ENCODE measurements at places on chromosomes 6 and 20.
A peak's percentile ranks its signal among the peaks of the same experiment; 100 is the strongest.

DNA sequence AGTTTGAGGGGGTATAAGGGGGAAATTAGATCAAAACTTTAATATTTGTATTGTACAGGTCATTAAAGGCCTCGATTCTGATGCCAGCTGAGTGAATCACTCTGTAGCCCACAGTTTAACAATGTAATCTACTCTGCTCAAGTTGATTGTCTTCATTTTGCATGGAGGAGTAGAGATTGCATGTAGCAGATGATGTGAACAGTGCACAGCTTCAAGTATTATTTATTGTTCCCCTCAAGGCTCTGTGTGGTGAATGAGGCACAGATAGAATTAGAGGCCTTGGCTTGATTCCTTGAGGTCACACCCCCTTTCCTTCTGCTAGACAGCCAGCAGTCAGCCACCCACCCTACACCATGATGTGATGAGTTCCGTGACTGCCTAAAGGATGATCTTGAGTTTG lies 38.1 kb downstream of the TXLNB start:
- no peak for DNase-seq

- no peak for DNase-seq
These were observed 56.0 kb upstream of the SLC22A23 start for GRCh38 chr6:3512832-3513231.

- no peak for DNase-seq
These were observed 6.6 kb downstream of the PLN start for GRCh38 chr6:118554698-118555097.

DNA sequence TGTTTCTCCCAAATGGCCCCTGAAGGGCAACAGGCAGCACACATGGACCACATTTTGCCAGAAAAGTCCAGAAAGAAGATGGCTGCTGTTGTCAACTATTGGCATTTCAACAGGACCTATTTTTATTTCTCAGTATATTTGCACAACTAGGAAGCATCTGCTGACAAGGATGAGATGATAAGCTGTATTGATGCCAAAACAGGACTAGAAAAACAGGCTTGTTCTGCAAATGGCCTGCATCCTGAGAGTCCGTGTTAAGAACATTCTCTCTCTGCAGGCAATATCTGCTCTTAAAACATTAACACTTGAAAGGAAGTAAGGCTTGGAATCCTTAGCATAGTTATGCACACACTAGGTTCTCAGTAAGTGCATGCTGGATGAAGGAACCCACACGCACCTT lies 283.7 kb downstream of the ESR1 start:
- no peak for DNase-seq

- no peak for DNase-seq
These were observed 119.8 kb downstream of the ANKS1A start for GRCh38 chr6:35008858-35009257.

DNA sequence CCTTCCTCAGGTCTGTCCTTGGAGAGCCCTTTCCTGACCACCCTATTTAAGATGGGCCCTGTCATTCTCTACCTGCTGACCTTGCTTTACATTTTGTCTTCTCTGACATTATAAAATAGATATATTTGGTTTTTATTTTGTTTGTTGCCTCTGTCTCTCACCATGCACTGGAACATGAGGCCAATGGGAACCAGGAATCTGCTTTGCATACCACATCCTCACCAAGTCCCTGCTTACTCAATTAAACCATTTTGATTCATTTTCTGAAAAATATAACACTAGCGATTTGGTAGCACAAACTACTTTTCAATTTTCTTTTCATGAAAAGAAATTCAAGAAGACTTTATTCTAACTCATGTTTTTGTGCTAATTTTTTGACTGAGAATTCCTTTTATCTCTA lies 32.8 kb upstream of the POPDC3 start:
- no peak for DNase-seq

DNA sequence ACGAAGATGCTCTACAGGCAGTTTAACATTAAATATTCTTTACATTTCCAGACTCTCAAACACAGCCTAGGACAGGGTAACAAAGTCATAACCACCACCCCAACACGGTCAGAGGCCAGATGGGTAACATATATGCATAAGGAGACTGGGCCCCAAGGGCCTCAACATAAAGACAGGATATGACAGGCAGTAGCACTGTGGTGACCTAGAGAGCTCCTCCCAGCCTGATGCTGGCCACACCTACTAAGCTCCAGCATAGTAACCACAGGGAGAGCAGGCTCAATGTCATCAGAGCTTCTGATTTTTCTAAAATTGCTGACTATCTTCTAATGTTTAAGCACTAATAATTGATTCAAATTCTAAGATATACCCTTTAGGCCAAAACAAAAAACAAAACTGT lies 21.7 kb downstream of the SMLR1 start:
- DNase-seq = peak; percentile 8

- DNase-seq = no peak
These were observed 46.8 kb downstream of the MAP7 start for GRCh38 chr6:136503303-136504029.

- no peak for DNase-seq
These were observed 490.7 kb upstream of the SULF2 start for GRCh38 chr20:48276021-48276342.

GRCh38 chr6:63449714-63450113 lies 122.6 kb upstream of the LOC128125822 start:
- DNase-seq = no peak

- peak; percentile 33 for DNase-seq
These were observed 50.9 kb upstream of the DACT2 start for GRCh38 chr6:168370310-168370991.

- DNase-seq = no peak
These were observed 109.6 kb downstream of the SCAF8 start for GRCh38 chr6:154842833-154843232.

GRCh38 chr20:35616465-35617396 lies 1.1 kb downstream of the SPAG4 start:
- peak; percentile 99 for DNase-seq

- no peak for DNase-seq
These were observed 149.8 kb upstream of the AKIRIN2 start for GRCh38 chr6:87851674-87852299.

DNA sequence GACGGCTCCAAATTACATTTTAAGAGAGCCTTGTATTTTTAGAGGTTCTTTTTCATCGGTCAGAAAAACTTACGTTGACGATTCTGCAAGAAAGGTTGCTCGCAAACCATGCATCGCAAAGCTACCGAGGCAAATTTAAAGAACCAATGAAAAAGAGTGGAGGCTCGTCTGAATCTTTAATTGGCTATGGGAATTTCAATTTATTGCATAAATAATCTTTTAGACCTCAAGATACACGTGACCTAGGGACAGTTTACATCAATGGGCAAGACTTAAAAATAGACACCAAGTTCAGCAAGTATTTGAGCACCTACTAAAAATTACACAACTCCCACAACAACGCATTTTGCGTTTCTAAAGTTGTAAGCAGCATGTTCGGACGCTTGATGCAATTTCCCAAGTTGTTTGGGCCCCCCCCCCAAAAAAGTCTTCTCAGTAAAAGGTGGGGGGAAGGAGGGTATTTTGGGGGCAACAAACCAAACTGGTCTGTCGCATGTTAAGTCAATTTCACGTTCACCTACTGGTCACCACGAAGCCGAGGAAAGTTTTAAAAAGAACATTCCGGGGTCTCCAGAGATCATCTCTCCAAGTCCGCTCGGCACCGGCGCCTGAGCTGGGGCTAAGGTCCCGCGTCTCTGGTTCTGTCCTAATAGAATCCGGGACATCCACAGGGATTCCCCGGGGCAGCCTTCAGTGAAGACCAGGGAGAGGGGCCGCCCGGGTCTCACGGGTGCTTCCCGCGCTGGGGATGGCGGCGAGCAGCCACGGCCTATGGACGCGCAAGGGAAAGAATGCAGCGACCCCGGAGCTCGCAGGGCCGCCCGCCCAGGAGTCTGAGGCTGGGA lies 851 bp downstream of the SNX5 start:
- DNase-seq = peak; percentile 57

DNA sequence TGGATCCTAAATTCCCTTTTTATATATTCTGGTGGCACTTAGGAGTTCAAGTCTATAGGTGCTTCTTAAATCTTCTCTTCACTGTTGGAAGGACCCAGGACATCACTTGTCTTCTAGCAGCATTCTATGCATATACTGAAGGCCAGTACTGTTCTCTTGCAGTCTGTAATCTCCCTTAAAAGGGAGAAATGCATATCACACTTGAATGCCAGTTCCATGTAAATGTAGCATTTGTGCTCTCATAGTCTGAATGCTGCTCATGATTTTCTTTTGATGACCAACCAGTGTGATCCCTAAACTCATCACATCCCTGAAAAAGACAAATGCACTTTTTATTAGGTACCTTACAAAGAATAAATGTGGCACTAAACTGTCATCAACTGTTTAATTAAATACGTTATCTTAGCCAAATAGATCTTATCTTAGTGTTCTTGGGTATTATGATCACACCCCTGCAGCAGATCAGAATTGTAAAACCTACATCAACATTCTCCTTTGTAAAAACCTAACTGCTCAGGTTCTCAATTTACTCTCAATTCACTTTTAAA lies 176.1 kb downstream of the EPHA7 start:
- no peak for DNase-seq

DNA sequence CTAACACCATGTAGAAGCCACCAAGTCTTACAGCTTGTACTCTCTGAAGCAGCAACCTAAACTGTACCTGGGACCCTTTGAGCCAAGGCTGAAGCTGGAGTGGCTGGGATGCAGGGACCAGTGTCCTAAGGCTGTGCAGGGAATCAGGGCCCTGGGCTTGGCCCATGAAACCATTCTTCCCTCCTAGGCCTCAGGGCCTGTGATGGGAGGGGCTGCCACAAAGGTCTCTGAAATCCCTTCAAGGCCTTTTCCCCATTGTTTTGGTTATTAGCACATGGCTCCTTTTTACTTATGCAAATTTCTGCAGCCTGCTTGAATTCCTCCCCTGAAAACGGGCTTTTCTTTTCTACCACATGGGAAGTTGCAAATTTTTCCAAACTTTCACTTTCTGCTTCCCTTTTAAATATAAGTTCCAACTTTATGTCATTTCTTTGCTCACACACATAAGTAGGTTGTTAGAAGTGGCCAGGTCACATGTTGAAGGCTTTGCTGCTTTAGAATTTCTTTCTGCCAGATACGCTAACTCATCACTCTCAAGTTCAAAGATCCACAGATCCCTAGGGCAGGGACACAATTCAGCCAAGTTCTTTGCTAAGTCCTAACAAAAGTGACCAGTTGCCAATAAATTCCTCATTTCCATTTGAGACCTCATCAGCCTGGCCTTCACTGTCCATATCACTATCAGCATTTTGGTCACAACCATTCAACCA lies 28.2 kb upstream of the ATXN1 start:
- no peak for DNase-seq

- no peak for DNase-seq
These were observed 1.4 kb downstream of the CDC5L start for GRCh38 chr6:44388887-44389286.

DNA sequence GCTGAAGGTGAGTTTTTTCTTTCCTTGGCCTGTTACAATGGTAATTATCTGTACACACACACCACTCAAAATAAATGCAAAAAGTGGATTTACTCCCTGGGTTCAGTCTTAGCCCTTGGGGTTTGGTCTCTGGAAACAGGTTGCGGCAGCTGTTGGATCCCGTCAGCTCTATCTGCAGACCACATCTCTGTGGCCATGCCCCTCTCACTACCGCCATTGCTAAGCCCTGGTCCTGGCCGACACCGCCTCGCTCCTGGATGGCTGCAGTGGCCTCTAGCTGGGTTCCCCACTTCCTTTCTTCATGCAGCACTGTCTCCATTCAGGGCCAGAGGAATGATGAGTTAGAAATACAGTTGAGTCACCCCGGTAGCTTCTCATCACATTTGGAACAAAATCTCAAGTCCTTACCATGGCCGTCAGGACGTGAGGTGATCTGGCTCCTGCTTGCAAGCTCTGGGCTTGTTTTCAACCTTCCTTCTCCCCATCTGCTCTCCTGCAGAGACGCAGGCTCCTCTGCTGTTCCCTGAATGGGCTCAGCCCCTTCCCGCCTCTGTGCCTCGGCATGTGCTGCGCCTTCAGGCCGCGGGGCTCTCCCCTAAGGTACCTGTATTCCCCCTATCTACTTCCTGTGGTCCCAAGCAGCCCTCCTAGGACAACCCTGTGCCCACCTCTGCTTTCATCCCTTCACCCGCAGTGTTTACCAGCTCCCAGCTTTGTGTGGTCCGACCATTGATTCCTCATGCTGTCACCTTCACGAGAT lies 38.0 kb downstream of the EFCAB8 start:
- no peak for DNase-seq

DNA sequence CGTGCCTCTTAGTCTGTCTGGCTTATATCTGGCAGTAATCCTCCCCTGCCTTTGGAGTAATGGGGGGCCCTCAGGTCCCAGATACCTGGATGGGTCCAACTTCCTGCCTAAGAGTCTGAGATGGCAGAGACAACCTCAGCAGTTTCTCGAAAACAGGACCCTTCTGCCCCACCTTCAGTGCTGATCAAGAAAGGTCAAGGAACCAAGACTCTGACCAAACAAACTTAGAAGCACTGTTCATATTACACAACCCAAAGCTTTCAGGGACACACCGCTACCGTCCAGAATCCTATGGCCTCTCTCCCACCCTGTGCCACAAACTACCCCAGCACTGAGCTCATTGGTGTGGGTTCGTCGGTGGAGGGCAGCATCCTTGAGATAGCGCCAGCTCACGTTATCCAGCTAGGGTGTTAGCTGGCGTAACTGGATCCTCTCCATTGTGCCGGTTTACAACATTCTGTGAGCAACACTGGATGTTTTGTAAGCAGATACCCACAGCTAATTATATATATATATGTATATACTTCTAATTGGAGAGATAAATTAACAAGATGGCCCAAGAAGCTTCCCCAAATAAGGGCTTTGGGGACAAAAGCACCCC lies 7.6 kb upstream of the TMC2 start:
- no peak for DNase-seq

GRCh38 chr20:10064611-10065010 lies 29.8 kb downstream of the ANKEF1 start:
- DNase-seq = peak; percentile 33

- no peak for DNase-seq
These were observed 237.8 kb downstream of the LY86 start for GRCh38 chr6:6826095-6826901.

- peak; percentile 87 for DNase-seq
These were observed 59.5 kb upstream of the ARMH2 start for GRCh38 chr6:24858177-24858653.

GRCh38 chr20:24504331-24505285 lies 35.2 kb downstream of the SYNDIG1 start:
- DNase-seq = no peak

GRCh38 chr20:42026599-42026998 lies 408.4 kb upstream of the CHD6 start:
- DNase-seq = no peak

- peak; percentile 63 for DNase-seq
These were observed 29.5 kb downstream of the SNX5 start for GRCh38 chr20:17938871-17939619.

GRCh38 chr6:170044836-170045562 lies 245.9 kb downstream of the DLL1 start:
- DNase-seq = no peak

GRCh38 chr6:48048451-48049146 lies 62.4 kb downstream of the PTCHD4 start:
- DNase-seq = no peak

Measured in fibroblast of mammary gland (primary cell).